GM10248 (cell line): ENCODE measurements at places on chromosomes 5 and 9.

DNA sequence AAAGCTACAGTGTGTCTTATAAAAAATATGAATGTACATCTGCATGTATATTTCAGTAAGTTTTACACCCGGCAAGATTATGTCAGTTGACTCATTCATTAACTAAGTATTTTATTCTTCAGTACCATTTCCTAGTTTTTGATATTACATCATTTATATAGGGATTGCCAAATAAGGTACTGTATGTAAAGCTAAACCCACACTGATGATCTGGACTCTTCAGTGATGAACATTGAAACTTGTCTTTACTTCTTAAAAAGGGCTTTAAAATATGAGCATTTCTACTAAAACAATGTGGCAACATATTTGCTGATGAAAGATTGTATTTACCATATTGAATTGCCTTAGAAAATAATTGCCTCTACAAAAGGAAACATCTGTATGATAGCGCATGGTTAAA lies 151.8 kb upstream of the TLX3 start:
- DNase-seq: no peak

DNA sequence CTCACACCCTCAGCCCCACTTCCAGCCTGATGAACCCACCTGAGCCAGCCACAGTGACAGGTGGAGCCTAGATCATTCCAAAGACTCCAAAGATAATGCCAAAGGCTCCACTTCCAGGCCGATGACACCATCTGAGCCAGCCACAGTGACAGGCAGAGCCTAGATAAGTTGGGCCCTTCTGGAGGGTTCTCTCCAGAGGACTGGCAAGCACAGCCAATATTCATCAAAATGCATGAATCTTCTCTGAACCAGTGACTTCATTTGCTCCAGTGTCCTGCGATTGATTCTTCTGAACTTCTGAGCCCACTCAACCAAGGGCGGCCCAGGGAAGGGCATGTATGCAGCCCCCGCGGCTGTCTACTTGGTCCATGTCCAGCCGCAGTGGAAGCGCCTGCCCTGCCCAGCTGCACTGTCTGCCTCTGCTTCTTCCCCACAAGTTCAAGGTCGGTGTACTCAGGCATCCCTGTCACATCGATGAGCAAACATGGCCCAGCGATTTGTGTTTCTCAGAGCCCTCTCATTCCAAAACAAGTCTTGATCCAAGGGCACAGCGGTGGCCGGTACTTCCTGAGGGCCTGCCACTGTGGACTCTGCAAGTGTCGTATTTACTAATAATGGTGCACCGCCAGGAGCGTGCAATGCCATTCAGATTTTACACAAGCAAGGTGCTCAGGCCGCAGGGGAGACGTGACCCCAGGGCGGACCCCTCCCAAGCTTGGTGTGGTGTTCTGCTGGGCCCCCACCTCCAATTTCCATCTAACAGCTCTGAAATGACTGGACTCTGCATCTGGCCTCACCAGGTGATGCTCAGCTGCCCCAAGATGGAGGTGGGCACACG lies 107.0 kb downstream of the VAV2 start:
- DNase-seq: no peak

- no peak for DNase-seq
These were observed 28.1 kb downstream of the FYB1 start for GRCh38 chr5:39191216-39191615.

DNA sequence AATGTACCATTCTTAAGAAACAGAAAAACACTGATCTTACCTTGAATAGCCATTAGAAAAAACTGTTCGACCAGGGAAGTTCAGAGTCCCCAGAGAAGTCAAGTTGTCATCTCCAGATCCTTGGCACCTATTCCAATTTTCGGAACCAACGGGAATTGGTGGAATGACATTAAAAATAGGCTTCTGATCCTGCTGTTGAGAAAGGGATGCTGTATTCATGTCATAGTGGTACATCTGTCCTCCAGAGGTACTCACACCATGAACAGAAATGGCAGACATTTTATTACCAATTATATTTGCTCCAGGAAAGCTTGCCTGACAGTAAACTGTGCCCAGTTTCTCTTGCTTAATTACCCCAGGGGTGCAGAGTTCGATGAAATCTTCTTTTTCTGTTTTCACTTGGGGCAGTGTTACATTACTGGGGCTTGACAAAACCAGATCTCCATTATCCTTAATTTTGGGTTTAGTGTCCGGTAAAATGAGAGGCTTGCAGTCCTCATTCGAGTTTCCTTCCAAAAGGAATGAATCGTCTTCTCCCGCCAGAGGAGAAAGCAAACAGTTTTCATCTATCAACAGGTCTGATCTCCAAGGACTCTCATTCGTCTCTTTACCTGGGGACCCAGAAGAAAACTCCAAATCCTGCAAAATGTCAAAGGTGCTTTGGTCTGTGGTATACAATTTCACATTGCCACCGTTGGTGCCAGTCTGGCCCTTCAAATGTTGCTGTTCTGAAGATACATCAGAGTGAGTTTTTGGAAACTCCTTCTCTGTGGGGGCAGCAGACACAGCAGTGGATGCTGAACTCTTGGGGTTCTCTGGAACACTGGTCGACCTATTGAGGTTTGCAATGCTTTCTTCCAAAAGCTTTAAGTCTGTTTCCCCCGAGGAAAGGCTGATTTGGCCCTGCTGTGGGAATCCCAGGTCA lies 3.6 kb downstream of the NR3C1 start:
- DNase-seq: no peak

DNA sequence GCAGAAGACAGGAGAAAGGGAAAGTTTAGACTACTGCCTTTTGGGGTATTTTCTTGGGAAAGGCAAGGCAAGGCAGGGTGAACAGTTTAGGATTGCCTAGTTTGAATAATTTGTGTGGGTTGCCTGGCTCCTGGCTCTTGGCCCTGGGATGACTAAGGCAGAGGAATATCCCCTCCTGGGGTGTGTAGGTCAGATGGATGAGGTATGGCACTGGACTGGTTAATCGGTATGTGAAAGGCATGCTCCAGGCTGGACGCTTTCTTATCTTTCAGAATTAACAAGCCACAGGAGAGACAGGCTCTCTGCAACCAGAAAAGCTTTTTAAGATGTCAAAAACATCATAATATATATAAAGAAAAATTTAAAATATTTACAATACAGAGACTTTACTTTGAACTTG lies 58.6 kb downstream of the STARD4 start:
- DNase-seq: no peak

DNA sequence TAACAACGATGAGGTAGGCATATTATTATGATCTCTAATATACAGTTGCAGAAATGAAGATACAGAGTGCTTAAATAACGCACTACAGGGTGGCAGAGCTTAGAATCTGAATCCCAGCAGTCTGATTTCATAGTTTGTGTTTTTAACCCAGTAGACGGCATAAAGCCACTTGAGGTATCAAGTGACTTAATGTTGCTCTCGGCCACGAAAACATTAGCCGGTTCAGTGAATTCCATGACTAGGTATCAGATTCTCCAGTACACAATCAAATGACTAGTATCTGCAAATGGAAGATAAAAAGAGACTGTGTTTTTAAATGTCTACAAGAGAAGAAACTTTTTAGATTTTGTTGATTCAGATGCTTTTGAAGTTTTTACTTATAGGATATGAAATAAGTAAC lies 24.8 kb downstream of the SMC2 start:
- no peak for DNase-seq

GRCh38 chr5:159764283-159765134 lies 151.8 kb upstream of the ADRA1B start:
- no peak for DNase-seq

GRCh38 chr9:120742951-120743416 lies 28.7 kb upstream of the MEGF9 start:
- peak; percentile 68 for DNase-seq

DNA sequence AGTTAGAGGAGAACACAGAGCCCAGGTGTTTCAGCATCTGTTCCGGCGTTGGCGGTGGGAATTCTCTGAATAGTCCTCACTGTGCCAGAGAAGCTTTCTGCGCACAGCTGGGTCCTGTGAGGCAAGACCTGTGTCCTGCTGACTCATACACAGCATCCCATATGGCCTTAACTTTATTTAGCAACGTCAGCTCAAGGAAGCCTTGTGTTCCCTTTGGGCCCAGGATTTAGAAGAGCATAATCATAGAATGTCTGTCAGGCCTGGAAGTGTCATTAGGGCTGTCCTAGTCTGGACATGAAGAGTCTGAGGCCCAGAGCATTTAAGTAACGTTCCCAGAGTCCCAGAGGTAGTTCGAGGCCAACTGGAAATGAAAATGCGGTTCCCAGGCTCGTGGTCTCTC lies 188.6 kb upstream of the DMRT1 start:
- DNase-seq: no peak

GRCh38 chr5:36360307-36360706 lies 58.6 kb upstream of the RANBP3L start:
- no peak for DNase-seq
